Adipocyte (in vitro differentiated cells): ENCODE measurements at places on chromosomes 16 and 17.

DNA sequence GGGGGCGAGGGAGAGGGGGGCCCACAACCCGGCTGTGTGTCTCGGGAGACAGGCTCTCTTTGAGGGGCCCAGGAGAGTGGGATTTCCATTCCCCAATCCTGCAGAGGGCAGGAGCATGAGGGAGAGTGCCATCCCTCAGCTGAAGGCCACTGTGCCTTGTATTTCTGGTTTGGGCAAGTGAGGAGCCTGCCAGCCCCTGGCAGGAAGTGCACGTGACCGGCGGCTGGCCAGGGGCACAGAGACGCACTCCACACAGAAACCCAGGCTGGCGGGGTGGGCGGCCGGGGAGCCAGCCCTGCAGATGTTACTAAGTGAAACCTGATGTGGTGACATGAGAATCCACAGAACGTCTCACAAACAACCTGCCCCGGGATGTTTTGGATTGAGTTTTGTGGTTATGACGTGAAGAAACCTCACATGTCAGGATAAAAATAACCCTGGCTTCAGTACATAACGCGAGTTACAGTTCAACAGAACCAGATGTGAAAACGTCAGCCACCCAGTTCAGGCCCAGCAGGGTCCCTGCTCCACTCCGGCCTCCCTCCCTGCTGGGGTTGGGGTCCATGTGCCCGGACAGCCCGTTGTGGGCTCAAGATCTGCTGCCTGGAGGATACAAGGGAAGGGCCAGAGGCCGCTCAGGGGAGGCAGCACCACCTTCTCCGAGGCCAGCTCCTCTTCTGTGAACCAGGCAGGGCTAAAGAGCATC, 51.7 kb upstream of the MTSS2 start:
- DNase-seq = peak; percentile 97

DNA sequence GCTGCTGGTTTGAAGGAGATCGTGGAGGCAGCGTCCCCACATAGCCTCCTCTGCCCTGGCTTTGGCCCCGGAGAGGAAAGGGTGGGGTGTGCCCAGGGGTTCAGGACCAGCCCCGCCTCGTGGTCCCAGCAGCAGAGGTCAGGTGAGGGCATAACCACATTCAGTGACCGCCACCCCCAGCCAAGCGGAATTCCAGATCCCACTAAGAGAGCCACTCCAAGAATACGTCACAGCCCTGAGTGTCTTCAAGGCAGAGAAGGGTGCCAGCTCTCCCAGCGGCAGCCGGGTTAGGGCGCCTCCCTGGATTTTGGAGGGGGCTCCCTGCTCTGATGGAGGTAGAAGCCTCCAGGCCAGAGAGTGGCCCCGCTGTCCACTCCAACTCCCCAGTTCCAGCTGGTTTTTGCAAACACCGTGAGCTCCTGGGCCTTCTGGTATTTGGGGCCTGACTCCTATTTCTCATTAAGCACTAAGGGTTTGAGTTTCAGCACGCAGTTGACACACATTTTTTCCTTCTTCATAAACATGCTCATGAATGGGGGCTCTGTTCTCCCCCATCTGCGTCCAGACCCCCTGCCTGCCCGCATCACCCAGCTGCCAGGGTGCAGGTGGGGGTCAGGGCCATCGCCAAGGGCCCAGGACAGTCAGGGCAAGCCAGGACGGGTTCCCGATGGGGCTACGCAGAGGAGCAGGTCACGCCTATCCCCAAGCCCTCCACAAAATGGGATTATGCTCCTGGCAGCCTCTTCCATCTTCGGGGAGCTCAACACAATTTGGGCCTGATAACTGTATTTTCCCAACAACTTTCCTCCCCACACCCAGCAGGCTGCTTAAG, 98.4 kb upstream of the PLCG2 start:
- DNase-seq = no peak

- no peak for DNase-seq
Measured at GRCh38 chr16:53714205-53715022, 10.5 kb downstream of the FTO start.

DNA sequence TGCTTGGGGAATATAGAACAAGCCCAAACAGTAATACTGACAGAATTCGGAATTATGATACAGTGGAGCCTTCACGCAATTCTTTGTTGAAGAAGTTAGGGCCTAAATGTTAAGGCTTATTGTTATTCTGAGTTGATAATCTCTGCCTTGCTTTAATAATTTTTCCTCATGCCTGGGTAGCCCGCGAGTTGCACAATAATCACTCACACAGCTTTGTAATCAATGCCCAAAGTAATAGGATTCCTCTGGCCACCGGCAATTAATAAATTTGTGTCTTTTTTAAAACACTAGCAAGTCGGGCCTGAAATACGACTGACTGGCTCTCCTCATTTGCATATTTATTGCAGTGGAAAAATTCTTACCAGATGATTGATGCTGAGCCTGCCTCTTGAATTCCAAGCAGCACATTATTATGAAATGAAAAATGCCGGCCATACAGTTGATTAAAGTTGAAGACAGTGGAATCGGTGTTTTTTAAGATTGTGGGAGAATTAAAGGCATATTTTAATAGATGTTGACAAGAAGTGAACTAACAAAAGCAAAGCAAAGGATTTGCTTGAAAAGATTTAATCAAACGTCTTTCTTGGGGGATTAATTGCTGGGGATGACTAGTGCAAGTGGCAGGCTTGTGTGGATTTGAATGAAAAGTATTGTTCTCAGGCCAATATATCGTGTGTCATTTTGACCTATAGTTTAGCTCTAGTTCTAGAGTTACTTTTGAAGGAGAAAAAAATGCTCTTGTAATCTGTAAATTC, 30.2 kb downstream of the AATF start:
- no peak for DNase-seq

- peak; percentile 86 for DNase-seq
Measured at GRCh38 chr17:40317345-40317873, 8.4 kb downstream of the RARA start.

GRCh38 chr17:83050651-83051395, 28.6 kb upstream of the METRNL start:
- DNase-seq = no peak

DNA sequence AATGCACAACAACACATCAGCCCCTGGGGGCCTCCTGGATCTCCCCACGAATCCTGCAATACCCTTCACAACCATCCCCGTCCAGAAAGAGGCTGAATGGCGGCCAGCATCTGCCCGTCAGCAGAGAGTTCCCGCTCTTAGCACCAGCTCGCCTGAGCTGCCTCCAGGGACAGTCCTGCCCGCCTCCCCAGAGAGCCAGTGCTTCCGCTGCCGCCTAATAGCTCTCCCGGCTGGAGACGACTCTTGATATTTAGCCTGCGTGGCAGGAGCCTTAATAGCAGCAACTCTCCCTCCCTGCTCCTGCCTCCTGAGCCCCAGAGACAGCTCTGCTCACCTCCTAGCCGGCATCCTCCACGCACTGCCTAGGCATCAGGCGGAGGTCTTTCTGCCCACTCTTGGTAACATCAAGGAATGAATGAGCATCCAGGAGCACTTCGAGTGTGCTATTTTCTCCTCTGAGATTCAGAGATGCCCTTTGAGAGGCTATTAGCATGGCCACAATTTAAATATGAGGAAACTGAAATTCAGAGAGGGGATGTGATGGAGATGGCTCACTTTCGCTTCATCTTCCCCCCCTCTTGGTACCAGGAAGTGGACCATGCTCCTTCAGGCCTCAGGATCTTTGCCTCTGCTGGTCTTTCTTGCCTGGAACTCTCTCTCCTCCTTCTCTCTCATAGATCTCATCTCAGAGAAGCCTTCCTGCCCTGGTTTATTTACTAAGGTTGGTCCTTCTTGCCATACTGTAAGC, 67.9 kb downstream of the RAI1 start:
- no peak for DNase-seq

DNA sequence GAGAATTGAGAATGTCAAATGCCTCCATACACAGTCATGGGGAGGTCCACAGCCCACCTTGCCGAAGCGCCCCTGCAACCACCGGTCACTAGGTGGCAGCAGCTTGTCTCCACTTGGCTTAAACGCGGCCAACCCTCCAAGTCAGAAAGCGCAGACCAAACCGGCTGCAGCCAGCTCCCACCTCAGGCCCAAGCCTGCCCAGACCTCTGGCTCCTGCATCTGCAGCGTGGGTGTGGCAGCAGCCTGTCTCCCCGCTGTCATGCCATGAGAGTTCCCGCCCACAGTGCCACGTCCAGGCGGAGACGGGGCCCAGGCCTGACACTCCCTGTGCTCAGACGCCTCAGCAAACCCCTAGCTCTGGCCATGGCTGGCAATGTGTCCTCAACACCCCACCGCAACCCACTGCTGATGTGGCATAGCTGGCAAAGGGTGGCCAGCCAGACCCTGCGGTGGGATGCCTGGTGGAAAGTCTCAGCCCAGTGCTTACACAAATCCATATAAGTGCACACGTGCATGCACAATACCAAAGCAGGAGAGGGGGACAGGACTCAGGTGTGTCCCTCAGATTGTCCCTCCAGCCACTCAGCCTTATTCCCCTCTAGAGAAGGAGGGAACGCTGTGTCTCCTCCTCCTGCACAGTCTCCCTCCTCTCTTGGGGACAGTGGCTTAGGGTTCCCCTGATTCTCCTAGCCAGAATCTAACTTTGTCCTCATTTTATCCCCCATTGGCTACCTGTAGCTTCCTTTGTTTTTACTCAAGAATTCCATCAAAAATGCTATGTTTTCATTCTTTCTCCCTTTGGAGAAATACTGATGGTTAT, 10.9 kb downstream of the COPZ2 start:
- peak; percentile 96 for DNase-seq

DNA sequence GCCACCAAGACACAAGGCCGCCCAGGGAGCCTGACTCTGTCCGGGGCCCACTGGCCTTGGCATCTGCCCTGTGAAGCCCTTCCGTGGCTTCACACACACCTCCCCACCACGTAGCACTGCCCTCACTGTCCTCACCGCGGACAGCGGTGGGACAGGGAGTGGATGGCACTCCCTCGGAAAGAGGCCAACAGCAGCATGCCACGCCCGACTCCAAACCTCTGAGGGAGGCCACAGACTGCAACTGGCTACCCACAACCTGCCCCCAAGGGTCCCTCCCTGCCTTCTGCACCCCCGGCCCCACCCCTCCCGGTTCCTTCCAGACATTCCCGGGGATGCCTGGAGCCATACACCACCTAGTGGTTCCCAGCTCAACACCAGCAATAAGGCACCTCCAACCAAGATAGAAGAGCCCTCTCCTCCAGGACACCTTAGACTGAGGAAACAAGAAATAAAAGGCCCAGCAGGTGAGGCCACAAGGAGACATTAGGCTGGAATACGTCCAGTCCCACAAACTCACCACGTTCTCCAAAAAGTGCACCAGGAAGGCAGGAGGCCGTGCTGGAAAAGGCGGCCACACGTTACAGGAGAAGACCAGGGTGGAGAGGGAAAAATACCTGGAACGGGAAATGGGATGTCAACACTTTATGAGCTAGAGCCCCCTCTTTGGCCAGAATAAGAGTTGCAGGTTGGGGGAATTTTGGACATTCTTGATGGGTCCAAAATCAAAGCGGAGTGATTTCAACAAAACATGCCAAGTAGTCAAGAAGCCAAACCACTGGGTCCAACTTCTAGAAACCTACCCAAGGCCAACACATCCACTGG, 310.0 kb downstream of the SOX9 start:
- no peak for DNase-seq

DNA sequence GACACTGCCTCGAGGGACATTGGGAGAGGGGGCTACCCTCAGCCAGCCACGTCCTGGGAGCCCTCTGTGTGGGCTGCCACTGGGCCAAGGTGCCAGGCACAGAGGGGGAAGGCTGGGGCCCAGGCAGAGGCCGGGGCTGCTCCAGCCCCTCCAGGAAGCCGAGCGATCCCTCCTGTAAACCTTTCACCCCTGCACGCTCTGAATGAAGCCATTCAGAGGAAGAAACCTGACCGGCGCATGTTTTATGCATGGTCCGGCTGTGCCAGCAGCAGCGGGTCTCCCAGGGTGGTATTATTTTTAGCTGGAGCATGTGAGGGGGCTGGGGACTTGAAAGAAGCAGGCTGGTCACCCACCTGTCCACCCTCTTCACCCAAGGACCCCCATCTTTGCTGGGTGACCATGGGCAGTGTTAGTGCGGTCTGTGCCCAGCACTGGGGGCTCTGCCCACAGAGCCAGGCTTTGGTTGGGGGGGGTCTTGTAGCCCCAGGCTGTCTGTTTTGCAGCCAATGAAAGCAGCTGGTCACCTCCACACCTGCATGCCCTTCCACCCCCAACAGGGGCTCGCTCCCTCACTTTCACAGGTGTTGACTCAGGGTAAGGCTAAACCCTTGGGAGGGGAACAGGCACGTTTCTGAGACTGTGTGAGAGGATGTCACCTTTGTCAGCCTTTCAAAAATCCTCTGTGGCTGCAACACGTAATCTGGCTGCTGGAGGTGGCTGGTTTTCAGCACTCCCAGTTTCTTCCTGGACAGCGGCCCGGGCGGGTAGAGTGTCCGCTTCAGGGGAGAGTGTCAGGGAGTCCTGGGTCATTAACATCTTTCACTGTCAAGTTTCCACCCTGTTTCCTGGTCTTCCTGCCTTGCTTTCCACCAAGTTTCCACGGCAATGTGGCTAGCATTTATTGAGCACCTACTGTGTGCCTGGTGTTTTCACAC, 77.1 kb upstream of the BRD7 start:
- no peak for DNase-seq

DNA sequence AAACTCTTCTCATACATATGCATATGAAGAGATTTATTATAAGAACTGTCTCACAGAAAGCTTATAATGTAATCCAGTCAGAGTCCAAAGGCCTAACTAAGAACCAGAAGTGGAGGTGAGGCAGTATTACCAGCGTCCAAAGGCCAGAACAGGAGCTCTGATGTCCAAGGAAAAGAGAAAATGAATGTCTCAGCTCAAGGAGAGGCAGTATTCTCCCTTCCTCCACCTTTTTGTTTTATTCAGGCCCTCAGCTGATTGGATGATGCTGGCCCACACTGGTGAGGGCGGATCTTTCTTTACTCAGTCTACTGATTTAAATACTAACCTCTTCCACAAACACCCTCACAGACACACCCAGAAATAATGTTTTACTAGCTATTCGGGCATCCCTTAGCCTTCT, 43.4 kb downstream of the FBXL20 start:
- DNase-seq = no peak
